Kidney tubule cell (primary cell): ENCODE measurements at places on chromosomes 7 and 10.

DNA sequence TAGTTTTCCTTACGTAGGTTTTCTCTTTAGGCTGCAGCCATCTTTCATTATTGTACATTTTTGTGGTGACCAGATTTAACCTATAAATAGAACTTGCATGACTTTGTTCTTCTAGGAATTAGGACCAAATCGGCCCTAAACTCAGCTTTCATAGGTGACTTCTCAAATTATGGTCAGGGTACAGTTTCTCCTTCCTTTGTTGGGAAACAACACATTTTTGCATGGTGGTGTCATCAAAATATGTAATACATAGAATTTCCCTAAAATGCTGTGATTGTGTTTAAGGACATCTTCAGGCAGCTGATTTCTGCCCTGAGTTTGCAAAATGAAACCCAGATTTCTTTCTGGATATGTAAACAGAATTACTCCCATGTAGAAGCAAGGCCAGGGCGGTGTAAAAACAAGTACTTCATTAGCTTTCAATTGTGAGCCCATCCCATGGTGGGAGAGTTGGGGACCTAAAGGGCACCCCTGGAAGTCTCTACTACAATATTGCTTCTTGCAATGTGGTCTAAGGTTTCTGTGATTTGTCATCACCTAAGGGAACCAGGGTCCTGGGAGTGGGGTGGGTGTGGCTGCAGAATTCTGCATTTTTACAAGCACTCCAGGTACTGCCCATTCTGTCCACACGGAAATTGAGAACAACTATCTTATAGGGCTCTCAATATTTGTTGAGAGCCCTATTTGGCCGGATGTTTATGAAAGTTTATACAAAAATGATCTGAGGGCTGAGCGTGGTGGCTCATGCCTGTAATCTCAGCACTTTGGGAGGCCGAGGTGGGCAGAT is 121.0 kb upstream of the FAM171A1 start:
- no peak for DNase-seq

GRCh38 chr7:113209449-113210203 is 91.3 kb upstream of the SMIM30 start:
- peak; percentile 72 for DNase-seq

GRCh38 chr7:150737265-150738055 is at the start of gene GIMAP5:
Gene GIMAP5, plus strand, starts transcription at chr7:150737418. Its CDS starts 3,467 bp downstream, at chr7:150740885.
- no peak for DNase-seq

- no peak for DNase-seq
Measured at GRCh38 chr10:75736151-75736640, 304.8 kb downstream of the LRMDA start.

GRCh38 chr10:69721690-69722310 is 79.9 kb upstream of the COL13A1 start:
- peak; percentile 60 for DNase-seq

- DNase-seq = no peak
Measured at GRCh38 chr10:130021383-130021950, 57.4 kb upstream of the EBF3 start.

DNA sequence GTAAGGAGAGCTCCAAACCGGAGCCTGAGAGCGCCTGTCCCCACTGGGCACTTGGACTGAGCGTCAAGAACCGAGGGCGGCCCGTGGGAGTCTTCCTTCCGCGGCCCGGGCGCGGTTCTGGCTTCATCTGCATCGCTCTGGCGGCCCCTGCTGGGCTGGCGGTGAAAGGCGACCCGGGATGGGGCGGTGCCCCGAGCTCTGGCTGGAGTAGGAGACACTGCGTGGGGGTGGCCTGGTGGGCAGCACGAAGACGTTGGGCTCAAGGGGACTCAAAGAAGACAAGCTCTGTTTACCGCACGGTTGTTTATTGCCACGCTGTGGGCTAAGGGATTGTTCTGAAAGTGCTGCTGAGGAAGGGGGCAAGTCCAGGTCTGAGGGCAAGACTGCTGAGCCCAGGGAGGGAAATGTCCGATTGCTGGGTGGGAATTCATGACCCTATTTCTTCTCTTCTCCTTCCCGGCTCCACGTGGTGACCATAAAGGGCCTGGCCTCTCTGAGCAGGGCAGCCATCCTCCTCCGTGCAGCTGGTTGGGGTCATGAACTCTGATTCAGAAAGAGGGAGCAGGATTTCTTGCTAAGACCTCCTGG is 29.8 kb downstream of the PLAU start:
- peak; percentile 79 for DNase-seq

GRCh38 chr10:131748831-131749766 is 151.7 kb upstream of the PPP2R2D start:
- DNase-seq = peak; percentile 5

DNA sequence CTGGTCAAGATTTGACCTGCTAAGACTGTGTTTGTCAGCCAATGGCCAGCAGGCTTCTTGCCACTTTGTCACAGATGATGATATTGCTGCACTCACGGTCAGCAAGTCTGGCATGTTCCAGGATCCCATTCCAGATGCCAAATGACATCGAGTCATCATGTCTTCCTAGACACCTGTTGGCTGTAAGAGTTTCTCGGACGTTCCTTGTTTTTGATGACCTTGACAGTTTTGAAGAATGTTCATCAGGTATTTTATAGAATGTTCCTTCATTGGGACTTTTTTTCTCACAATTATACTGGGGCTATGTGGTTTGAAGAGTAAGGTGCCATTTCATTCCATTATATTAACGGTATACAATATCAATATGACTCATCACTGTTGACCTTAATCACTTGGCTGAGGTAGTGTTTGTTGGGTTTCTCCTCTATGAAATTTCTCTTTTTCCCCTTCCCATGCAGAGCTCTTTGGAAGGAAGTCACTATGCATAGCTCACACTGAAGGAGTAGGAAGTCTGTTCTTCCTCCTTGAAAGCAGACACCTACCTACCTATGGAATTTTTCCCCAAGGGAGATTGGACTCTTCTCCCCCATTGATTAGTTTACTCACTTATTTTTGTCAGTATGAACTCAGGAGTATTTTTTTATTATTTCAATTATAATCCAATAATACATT is 31.6 kb downstream of the HECW1 start:
- peak; percentile 63 for DNase-seq
